ENCODE measurements at places on chromosomes 16 and 17.

- no peak for DNase-seq
Measured at GRCh38 chr17:41413353-41413957, 10.9 kb downstream of the KRT37 start.

DNA sequence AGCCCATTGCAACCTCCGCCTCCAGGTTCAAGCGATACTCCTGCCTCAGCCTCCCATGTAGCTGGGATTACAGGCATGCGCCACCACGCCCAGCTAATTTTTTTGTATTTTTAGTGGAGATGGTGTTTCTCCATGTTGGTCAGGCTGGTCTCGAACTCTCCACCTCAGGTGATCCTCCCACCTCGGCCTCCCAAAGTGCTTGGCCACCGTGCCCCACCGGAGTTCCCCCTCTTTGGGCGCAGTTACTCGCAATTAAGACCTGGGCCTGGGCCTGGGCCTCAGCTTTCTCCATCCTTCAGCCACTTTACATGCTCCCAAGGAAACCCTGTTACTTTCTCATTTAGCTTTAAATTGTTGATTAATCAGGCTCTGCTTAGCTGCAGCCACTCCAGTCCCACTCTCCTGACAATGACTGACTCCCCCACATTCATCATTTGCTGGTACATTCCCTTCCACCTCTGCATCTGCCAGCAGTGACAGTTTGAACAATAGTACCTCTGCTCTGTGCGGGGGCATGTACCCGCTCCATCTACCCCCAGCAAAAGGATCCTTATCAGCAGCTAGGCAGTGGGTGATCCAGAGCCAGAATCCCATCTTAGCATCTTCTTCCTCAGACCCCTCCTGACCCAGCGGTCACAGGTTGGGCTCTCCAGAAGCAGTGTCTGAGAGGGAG, 47.2 kb upstream of the SLC47A1 start:
- no peak for DNase-seq

GRCh38 chr17:57375770-57376225, 119.5 kb downstream of the MSI2 start:
- DNase-seq, result no peak

GRCh38 chr16:22092143-22092933, at the start of gene VWA3A:
VWA3A (plus strand) TSS chr16:22092541; CDS start chr16:22092638, 97 bp downstream.
- peak; percentile 24 for DNase-seq

DNA sequence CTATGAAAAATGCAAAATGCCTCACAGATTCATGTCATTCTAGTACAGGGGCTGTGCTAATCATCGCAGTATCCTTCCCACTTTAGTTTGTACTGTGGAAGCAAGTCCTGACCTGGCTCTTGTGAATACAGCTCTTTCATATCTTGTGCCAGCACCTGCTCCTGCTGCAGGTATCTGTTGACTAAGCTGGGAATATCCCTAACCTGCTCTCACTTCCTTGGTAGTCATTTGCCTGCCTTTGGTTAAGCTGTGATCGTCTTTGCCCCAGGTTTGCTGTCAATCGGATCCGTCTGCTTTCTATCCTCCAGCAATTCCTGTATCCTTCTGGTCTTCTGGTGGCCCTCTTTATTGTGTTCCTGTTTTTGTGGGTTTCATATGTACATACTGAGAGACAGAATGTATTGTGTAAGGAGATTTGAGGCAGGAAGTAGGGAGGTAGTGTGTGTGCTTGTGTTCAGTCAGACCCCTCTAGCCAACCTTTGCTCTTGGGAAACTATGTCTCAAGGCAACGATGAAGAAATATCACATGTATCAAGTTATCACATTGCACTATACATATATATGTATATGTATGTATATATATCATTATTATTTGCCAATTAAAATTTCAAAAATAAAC, 7.7 kb upstream of the GINS3 start:
- no peak for DNase-seq

GRCh38 chr17:68048996-68049395, 13.5 kb downstream of the KPNA2 start:
- no peak for DNase-seq

DNA sequence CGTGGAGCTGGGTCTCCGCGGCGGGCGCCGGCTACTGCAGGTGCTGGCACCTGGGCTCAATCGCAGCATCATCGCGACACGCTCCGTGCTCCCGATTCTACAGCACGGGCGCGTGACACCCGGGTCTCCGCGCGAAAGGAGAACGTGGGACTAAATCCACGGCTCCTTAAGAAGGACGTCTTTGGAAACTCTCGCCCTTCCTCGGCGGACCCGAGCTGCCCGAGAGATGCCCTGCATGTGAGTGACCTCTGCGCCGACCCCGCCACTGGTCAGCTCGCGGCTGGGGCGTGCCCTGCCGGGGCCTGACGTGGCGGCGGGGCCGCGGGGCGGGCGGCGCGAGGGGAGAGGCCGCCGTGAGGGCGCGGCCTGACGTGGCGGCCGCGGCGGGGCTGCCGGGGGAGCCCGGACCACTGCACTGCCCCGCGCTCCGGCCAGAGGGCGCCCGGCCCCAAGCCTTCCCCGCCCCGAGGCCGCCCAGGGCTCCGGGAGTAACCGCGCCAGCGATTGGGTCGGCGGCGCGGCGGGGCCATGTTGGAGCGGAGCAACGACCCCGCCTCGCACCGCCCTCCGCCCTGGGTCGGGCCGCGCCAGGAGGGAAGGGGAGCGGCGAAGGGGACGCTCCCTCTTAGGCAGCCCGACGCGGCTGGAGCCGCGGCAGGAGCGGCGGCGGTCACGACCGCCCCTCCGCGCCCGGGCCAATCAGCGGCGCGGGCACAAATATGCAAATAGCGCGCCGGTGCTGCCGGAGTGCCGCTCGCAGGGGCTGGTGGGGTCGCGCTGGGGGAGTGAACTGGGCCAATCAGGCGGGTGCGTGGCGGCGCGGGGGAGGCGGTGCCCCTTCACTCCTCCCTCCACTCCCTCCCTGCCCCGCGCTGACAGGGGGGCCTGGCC, 75.6 kb downstream of the CHD9 start:
- DNase-seq, result peak; percentile 90

DNA sequence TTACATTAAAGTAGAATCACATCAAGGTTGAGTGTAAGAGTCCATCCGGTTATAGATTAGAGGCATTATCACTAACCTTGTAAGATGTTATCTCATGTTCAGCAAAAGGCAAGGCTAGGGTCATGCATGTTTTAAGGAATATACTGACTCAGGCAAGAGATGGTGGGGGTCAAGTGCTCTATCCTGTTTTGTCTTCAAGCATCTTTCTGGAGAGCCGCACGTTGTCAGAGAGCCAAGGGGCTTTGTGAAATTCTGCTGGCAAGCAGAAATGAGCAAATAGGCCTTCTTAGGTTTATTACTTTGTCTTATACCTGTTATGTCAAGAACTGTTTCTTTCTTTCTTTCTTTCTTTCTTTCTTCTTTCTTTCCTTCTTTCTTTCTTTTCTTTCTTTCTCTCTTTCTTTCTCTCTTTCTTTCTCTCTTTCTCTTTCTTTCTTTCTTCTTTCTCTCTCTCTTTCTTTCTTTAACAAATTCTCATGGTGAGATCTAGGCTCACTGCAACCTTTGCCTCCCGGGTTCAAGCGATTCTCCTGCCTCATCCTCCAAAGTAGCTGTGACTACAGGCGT, 47.3 kb upstream of the IL34 start:
- no peak for DNase-seq

GRCh38 chr17:2647957-2648356, 54.5 kb downstream of the PAFAH1B1 start:
- no peak for DNase-seq
